ENCODE measurements at places on chromosomes 6 and 20.

DNA sequence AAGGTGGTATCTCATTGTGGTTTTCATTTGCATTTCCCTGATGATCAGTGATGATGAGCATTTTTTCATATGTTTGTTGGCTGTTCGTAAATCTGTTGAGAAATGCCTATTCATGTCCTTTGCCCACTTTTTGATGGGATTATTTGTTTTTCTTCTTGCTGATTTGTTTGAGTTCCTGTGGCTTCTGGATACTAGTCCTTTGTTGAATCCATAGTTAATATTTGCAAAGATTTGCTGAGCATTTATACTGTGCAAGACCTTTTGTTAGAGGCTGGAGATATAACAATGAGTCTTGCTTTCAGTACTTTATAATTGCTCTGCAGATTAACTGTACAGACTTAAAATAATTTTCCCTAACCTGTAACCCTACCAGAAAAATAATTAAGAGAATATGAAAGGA lies 35.6 kb downstream of the PDE7B start:
- DNase-seq: no peak

DNA sequence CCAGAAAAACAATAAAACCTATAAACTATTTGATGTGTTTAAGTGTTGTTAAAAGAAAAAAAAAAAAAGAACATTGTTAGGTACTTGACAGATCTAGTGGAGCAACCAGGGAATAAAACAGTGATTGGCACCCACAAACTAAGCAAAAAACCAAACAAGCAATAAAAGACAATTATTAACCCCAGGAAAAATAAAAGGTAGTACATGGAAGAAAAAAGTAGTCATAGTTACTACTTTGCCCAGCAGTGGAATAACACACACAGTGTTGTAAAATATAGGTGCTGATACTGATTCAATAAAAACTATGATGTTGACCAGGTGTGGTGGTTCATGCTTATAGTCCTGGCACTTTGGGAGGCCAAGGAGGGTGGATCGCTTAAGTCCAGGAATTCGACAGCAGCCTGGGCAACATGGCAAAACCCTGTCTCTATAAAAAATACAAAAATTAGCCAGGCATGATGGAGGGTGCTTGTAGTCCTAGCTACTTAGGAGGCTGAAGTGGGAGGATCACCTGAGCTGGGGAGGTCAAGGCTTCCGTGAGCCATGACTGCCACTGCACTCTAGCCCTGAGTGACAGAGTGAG lies 43.9 kb downstream of the PIGU start:
- DNase-seq: no peak

- no peak for DNase-seq
These were observed 141.3 kb downstream of the TAF4 start for GRCh38 chr20:61924211-61924857.

DNA sequence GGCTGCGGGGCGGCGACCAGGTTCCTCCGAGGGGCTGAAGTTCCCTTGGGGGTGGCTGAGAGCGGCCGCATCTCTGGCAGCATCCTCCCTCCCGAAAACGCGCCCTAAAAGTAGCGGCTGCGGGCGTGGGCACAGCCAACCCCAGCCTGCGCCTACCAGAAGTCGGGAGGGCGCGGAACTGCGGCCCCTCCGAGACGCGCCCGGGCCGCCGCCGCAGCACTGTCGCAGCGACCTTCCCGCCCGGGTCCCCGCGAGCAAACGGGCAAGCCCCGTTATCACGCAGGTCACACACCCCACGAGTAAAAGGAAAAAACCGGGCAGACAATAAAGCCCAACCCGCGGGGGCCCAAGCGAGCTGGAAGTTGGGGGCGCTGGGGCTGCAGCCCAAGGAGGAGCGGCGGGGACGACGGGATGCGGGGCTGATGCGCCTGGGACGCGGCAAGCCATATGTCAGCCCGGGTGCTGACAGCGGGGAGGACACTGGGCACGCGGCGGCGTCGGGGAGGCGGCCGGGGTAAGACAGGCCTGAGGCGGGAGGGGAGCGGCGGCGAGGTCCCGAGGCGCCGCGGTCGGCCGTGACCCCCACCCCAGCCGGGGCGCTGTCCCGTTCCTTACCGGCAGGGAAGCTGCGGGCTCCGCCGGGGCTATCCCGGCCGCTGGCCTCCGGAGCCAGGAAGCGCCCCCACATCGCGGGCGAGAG lies 659 bp downstream of the CEP85L start:
- peak; percentile 47 for DNase-seq

GRCh38 chr6:157106487-157106886 lies 216.8 kb downstream of the TMEM242 start:
- DNase-seq: no peak

DNA sequence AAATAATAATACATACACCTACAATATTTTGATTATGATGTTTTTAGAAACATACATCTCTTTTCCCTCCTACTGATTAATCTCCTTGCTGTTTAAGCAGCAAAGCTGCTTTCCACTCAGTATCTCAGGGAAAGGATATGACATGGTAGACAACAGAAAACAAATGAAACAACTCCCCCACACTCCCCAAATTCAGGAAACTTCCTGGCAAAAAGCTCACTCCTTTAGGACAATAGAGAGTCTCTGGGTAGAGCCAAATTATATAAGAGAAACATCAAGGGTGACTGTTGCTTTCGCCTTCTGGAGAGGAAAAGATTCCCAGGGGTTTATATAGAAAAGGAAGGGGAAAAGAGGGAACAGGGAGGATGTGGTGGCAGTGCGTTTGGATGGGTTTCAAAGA lies 48.7 kb upstream of the AHI1 start:
- no peak for DNase-seq

- no peak for DNase-seq
These were observed 97.2 kb upstream of the MAP7 start for GRCh38 chr6:136647363-136647852.

DNA sequence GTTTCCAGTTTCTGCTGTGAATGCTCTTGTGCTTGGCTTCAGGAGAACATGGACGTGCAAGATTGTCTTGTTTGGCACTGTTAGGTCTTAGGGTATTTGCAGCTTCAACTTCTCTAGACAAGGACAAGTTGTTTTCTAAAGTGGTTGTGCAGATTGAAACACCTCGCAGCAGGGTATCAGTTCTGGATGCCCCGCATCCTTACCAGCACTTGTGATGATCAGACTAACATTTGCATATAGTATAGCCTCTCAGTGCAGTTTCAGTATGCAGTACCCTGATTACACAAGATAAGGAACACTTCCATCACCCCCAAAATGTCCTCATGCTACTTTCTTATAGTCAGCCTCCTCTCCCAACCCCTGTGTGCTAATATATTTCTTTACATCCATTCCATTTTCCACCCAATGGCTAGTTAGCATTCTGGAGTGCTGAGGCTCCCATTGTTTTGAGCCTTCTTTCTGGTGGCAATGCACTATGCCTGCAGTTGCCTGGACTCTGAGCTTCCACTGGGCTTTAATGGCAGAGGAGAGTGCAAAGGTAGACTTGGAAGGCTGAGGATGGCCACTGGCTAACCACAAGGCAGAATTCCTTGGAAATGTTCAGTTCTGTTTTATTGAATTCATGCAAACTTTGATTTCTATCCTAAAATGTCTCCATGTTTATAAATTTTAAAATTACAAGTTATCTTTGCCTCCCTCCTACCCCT lies 35.4 kb downstream of the KIF3B start:
- DNase-seq: no peak

Data from suppressor macrophage (primary cell).